Nephron progenitor cell (in vitro differentiated cells): ENCODE measurements at places on chromosomes 7 and 10.
A peak's percentile ranks its signal among the peaks of the same experiment; 100 is the strongest.

- DNase-seq = no peak
These were observed 172.1 kb downstream of the SLC16A9 start for GRCh38 chr10:59537501-59537900.

GRCh38 chr7:126696256-126697038 is 556.3 kb downstream of the GRM8 start:
- DNase-seq = no peak

DNA sequence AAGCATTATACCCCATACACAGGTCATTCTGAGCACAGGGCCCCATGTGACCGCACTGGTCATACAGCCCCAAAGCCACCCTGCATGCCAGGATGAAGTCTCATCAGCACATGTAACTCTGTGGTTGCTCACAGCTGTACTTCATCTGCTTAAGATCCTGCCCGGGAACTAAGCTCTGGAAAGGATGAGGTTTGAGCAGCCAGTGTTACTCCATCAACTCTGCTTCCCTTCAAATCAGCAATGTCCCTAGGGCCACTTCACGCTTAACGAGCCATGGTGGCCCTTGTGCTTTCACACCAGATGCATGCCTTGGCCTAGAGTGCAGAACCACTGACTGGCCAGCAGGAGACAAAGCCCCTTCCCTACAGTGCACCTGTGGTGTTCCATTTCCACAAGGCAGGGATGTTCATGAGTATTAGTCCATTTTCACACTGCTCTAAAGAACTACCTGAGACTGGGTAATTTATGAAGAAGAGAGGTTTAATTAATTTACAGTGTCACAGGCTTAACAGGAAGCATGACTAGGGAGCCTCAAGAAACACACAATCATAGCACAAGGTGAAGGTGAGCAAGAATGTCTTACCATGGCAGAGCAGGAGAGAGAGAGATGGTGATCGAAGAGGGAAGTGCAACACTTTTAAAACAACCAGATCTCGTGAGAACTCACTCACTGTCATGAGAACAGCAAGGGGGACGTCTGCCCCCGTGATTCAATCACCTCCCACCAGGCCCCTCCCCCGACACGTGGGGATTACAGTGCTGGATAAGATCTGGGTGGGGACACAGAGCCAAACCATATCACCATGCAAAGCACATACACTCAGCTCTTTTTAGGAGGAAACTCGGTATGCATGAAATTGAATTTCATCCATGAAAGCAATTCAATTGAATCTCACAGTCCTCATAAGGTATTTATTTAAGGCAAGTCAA is 149.0 kb upstream of the CDCA7L start:
- DNase-seq = no peak

- peak; percentile 96 for DNase-seq
These were observed 104.4 kb upstream of the ZNF92 start for GRCh38 chr7:65269150-65269856.
